Endodermal cell (in vitro differentiated cells): ENCODE measurements at places on chromosomes 3 and 15. TPM values are rescaled to one million over a fixed set of nuclear protein-coding genes. Genes with fewer than 3 reads are reported as not detected.

Gene COL8A1
- total RNA-seq, result 1.8 to 3.5 TPM (median 2.8 TPM) in 3 replicates

Gene SPSB4
- total RNA-seq, result 2.3 to 8.4 TPM (median 7.5 TPM) in 3 replicates

Gene MFN1
- total RNA-seq, result 38.5 and 45.1 TPM in 2 replicates

DNA sequence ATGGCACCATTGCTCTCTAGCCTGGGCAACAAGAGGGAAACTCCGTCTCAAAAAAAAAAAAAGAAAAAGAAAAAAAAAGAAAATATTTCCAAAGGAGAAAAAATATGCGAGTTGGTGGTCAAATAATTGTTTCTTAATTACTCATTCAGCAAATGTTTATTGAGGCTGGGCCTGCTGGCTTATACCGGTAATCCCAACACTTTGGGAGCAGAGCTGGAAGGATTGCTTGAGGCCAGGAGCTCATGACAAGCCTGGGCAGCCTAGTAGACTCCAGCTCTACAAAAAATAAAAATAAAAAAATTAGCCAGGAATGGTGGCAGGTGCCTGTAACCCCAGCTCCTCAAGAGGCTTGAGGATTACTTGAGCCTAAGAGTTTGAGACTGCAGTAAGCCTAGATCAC lies 4.1 kb downstream of the KNL1 start:
- H3K27ac ChIP-seq, result no peak overlapping the region
- no peak overlapping the region for H3K4me3 ChIP-seq
- no peaks in the 10 kb centered on the region for H3K4me1 ChIP-seq
- DNase-seq, result no peak

GRCh38 chr15:42344763-42345162 lies 14.5 kb upstream of the CAPN3 start:
- H3K4me1 ChIP-seq, result no peaks in the 10 kb centered on the region
- DNase-seq, result no peak
- no peaks in the 10 kb centered on the region for H3K27me3 ChIP-seq

GRCh38 chr15:31598620-31599019 lies 272.0 kb downstream of the KLF13 start:
- H3K4me1 ChIP-seq, result peaks cover 2% of the 10 kb centered on the region
- H3K4me3 ChIP-seq, result no peak overlapping the region
- no peaks in the 10 kb centered on the region for H3K36me3 ChIP-seq
- no peaks in the 10 kb centered on the region for H3K27me3 ChIP-seq

GRCh38 chr15:69414701-69415167 lies 585 bp downstream of the KIF23 start:
- H3K4me1 ChIP-seq, result no peaks in the 10 kb centered on the region
- H3K36me3 ChIP-seq, result peaks cover 32% of the 10 kb centered on the region
- peak overlapping the region; percentile 91 for H3K4me3 ChIP-seq
- H3K27me3 ChIP-seq, result no peaks in the 10 kb centered on the region
- peak; percentile 81 for DNase-seq

GRCh38 chr3:147960786-147961185 lies 551.6 kb downstream of the ZIC1 start:
- no peaks in the 10 kb centered on the region for H3K27me3 ChIP-seq
- no peak overlapping the region for H3K27ac ChIP-seq
- H3K4me1 ChIP-seq, result no peaks in the 10 kb centered on the region

DNA sequence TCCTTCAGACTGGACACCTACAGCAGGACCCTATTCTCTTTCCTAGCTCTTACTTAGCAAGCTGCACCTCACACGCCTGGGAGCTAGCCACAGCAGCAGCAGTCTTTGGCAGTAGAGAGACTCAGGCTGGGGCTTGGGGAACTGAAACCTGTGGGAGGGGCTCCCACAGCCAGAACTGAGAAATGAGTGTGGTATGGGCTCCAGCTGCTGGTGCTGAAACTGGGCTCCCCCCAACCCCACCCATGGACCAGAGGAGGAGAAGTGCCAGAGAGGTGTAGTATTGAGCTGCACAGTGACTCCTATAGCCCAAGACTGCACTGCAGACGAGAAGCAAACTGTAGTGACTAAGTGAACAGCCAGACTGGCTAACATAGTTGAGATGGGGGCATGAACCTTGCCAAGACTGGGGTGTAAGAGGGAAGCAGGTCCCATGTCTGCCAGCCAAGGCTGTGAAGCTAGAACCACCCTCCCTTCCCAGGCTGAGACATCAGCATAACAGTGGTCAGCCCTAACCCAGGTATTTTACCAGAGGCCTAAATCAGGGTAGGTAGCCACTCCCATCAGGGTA lies 62.5 kb downstream of the MYO5A start:
- H3K4me3 ChIP-seq, result no peak overlapping the region
- H3K27ac ChIP-seq, result no peak overlapping the region
- peak; percentile 72 for DNase-seq
- H3K36me3 ChIP-seq, result no peaks in the 10 kb centered on the region

GRCh38 chr3:171871392-171872274 lies 28.5 kb downstream of the TMEM212 start:
- H3K27ac ChIP-seq, result no peak overlapping the region
- H3K27me3 ChIP-seq, result no peaks in the 10 kb centered on the region
- no peak for DNase-seq

DNA sequence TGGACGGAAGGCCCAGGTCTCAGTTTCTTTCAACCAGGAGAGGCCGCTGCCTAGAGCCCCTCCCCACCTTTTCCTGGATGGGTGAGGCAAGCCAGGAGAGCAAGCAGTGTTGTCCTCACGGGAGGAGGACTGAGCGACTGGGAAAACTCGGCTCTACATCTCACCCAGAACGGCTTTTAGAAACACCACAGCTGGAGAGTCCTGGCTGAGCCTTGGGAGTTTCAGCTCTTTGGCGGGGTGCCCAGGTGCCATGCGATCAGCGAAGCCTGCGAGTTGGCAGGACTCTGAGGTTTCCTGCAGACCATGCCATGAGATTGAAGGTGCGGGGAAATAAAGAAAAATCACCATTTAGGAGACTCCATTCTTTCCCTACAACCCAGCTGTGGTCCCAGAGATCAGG lies 26.0 kb downstream of the PPCDC start:
- no peak overlapping the region for H3K4me3 ChIP-seq
- peaks cover 12% of the 10 kb centered on the region for H3K4me1 ChIP-seq
- DNase-seq, result no peak

DNA sequence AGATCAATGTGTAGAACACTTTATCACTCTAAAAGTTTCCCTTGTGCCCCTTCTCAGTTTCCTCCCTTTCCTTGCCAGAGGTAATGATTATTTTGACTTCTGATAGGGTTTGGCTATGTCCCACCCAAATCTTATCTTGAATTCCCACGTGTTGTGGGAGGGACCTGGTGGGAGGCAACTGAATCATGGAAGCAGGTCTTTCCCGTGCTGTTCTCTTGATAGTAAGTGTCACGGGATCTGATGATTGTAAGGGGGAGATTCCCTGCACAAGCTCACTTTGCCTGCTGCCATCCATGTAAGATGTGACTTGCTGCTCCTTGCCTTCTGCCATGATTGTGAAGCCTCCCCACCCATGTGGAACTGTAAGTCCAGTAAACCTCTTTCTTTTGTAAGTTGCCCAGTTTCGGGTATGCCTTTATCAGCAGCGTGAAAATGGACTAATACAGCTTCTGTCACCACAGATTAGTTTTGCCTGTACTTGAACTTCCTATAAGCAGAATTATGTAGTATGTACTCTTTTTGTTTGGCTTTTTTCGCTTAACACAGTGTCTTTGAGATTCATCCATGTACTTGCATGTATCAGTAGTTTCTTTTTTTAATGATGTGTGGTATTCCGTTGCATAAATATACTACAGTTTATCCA lies 7.2 kb downstream of the FEM1B start:
- peak overlapping the region; percentile 10 for H3K4me3 ChIP-seq
- peaks cover 39% of the 10 kb centered on the region for H3K36me3 ChIP-seq
- H3K4me1 ChIP-seq, result peaks cover 3% of the 10 kb centered on the region
- H3K27ac ChIP-seq, result no peak overlapping the region
- no peaks in the 10 kb centered on the region for H3K27me3 ChIP-seq
- no peak for DNase-seq

DNA sequence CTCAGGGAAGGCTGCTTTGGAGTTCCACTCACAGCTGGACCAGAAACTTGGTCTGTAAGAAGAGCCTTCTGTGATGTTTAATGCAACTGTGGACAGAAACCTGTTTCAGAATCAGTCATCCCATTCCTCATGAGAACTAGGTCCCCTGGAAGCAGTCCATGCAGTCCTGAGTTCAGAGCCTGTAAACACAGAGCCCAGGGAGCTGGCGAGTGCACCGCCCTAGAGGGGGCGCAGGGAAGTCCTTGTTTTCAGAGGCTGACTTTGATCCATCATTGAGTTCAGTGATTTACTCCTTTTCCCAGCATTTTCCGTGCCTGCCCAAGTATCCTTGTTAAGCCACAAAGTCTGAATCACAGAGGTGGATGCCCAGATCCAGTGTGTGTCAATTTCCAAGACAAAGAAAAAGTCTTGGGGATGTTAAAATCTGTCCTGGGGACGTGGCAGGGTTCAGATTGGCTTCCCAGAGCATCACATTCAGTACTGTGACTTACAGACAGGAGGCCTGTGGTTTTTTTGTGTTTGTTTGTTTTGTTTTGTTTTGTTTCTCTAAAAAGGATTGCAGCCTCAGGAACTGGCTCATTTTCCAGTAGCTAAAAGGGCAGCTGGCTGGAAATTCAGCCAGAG lies 9.8 kb upstream of the TXNRD3 start:
- H3K4me1 ChIP-seq, result no peaks in the 10 kb centered on the region
- no peak overlapping the region for H3K27ac ChIP-seq
- DNase-seq, result peak; percentile 73
